ENCODE measurements at places on chromosomes 13 and 19. TPM values are rescaled to one million over a fixed set of nuclear protein-coding genes. Genes with fewer than 3 reads are reported as not detected.

The KLK5 gene
- not detected for total RNA-seq

The USP12 gene
- 21.0 TPM for total RNA-seq

The S1PR5 gene
- 1.7 TPM for total RNA-seq

The ZNF559 gene
- 5.5 TPM for total RNA-seq

The FXYD3 gene
- 0.12 TPM for total RNA-seq

The NDUFB7 gene
- total RNA-seq = 202 TPM

The TEX26 gene
- total RNA-seq = not detected

The KANK2 gene
- total RNA-seq = 27.9 TPM

The SLC25A41 gene
- 0.17 TPM for total RNA-seq

The KIR3DL3 gene
- not detected for total RNA-seq

The ZNF320 gene
- total RNA-seq = not detected

The SYNE4 gene
- 0.27 TPM for total RNA-seq

The KRTDAP gene
- not detected for total RNA-seq

The KBTBD6 gene
- 4.6 TPM for total RNA-seq

The KANK3 gene
- total RNA-seq = 5.1 TPM

The NLRP5 gene
- not detected for total RNA-seq

The ERICH4 gene
- not detected for total RNA-seq

The ZNF17 gene
- total RNA-seq = 6.7 TPM

The ANKLE1 gene
- 0.28 TPM for total RNA-seq

The RASIP1 gene
- total RNA-seq = 0.57 TPM

The SERPINE3 gene
- not detected for total RNA-seq

The TNFSF9 gene
- 6.3 TPM for total RNA-seq

The NCAN gene
- total RNA-seq = 0.07 TPM

The ZNF850 gene
- total RNA-seq = 0.68 TPM

The TMC4 gene
- total RNA-seq = 1.7 TPM

The C1QTNF9B gene
- total RNA-seq = not detected

The DIRAS1 gene
- 4.3 TPM for total RNA-seq

The SLC5A5 gene
- total RNA-seq = 0.08 TPM

The LCP1 gene
- total RNA-seq = 0.14 TPM

The KLF1 gene
- total RNA-seq = 0.05 TPM

The FCER2 gene
- not detected for total RNA-seq

The ZIC2 gene
- total RNA-seq = 9.4 TPM

The PRTN3 gene
- 0.27 TPM for total RNA-seq

The ATP4B gene
- total RNA-seq = not detected

The FFAR1 gene
- not detected for total RNA-seq

The HOMER3 gene
- total RNA-seq = 32.1 TPM

The PCDH20 gene
- total RNA-seq = not detected

The MUC16 gene
- total RNA-seq = 0.07 TPM

The BLOC1S3 gene
- total RNA-seq = 15.4 TPM

The CLASRP gene
- 72.9 TPM for total RNA-seq

The ZAR1L gene
- total RNA-seq = 0.08 TPM

The LRFN3 gene
- total RNA-seq = 15.6 TPM

The PNMA8A gene
- total RNA-seq = 11.5 TPM

The PEAK3 gene
- not detected for total RNA-seq

The LILRB1 gene
- total RNA-seq = not detected

The SIRT6 gene
- 26.9 TPM for total RNA-seq

The ELSPBP1 gene
- not detected for total RNA-seq

The ZNF844 gene
- not detected for total RNA-seq

The FCGBP gene
- 1.0 TPM for total RNA-seq

The LMTK3 gene
- total RNA-seq = 5.1 TPM

Measured in A549 treated with CORT108297 at 1 μM for 4 hours (cell line).